ENCODE measurements at places on chromosomes 2 and 18.

- DNase-seq: no peak
Measured at GRCh38 chr2:144085016-144085415, 434.9 kb downstream of the ZEB2 start.

- DNase-seq: peak; percentile 56
Measured at GRCh38 chr18:76875390-76876325, 53.3 kb downstream of the ZNF236 start.

GRCh38 chr2:178008636-178009289 lies 63.8 kb downstream of the PDE11A start:
- no peak for DNase-seq

- DNase-seq: no peak
Measured at GRCh38 chr2:206368933-206369569, 74.3 kb upstream of the ADAM23 start.

DNA sequence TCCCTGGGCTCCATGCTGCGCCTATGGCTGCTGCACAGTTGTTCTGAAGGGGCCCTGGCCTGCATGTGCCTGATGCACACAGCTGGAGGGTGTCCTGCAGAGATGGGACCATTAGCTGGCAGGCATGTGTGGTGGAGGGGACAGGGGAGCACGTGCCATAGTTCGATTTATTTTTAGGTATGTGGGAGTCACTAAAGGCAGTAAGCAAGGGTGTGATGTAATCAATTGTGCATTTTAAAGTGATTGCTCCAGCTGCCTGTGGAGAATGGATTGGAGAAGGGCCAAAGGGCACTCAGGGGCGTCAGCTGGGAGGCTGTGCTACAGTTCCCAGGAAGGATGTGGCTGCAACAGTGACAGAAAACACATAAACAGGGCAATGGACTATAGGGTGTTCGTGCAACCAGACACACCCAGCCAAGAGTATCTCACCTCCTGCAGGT lies 205.1 kb downstream of the ARL4C start:
- DNase-seq: peak; percentile 63

- DNase-seq: no peak
Measured at GRCh38 chr2:175435012-175435411, 253.5 kb upstream of the ATP5MC3 start.

- DNase-seq: no peak
Measured at GRCh38 chr18:76621782-76622495, 126.9 kb upstream of the ZNF516 start.

- no peak for DNase-seq
Measured at GRCh38 chr2:188529710-188530109, 238.0 kb downstream of the GULP1 start.

DNA sequence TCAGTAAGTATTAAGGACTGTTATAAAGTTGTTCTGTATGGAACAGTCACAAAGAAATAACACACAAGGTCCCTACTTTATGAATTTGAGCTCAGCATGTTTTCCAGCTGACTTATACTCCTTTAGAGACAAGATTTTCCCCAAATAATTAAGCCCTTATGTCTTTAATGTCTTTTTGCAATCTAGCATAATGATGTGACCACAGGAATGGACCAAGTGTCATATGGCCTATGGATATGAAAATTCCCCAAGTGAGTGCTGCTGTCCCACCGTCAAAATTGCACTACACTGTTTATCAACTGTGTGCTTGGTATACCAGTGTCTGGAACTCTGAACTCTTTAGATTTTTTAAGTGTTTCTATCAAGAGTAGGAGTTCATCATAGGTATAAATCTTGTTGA lies 369.6 kb downstream of the PID1 start:
- no peak for DNase-seq

DNA sequence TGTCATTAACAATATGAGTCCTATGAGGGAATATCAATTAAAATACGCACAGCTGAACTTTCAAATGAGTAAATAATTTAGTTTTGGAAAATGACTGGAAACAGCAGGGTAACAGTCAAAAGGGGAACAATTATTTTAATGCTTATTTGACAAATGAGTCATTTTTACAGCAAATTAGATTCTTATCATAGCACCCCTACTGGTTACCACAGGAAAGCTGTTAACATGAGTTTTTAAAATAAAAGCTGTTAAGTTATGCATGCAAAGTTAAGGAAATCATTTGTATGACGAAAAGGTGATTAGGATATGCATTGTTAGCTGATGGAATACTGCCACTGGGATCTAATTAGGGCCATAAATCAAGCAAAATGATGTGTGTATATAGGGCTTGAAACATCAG lies 435.1 kb upstream of the MEIS1 start:
- no peak for DNase-seq

- no peak for DNase-seq
Measured at GRCh38 chr2:27832396-27832795, 57.8 kb downstream of the RBKS start.

DNA sequence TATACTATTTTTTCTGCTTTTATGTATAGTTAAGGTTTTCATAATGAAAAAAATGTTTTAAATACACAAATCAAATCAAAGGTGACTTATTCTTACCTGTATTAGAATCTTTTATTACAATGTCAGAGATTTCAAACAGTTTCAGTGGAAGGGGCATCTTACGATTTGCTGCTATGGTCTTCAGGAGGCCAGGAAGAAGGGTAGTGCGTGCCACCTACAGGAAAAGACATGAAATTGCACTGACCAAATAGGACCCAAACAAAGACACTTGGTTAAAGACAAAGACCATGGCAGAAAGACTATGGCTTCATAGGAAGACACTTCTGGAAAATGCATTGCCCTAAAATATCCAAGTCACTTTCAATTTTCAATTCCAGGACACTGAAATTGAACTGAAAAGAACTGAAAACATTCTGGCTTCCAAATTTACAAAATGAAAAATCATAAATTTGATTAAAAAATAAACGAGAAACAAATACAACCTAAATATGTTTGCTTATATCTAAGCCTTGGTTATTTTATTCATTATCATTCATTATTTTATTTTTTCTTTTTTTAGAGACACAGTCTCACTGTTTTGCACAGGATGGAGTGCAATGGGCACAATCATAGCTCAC lies 42.1 kb downstream of the FARSB start:
- peak; percentile 7 for DNase-seq

- DNase-seq: no peak
Measured at GRCh38 chr2:224976629-224977525, 65.4 kb downstream of the DOCK10 start.

DNA sequence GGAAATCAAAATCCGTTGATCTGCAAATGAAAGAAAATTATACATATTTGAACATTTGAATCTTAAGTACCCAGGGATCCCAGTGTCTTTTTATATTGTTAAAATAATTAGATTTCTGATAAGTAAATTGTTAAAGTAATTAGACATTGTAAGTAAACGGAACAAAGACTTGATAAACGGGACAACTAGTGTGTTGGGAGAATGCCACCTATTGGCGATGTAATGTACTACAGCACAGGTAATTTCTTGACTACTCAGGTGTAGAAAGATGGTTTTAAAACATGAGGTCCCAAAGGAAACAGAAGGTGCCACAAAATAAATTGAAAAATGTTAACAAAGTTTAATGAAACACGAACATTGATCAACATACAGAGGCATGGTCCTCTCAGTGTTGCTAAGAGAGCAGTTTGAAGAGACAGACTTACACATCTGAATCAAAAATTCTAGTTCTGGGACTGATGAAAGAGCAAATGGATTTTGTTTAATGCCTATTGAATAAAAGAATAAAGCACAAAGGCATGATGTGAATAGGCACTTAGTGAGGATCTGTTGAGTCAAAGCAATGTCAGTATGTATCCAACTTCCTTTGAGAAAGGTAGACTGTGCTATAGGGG lies 103.4 kb upstream of the RASGRP3 start:
- DNase-seq: peak; percentile 16

- peak; percentile 8 for DNase-seq
Measured at GRCh38 chr2:174340400-174341292, 5.9 kb downstream of the SP9 start.

DNA sequence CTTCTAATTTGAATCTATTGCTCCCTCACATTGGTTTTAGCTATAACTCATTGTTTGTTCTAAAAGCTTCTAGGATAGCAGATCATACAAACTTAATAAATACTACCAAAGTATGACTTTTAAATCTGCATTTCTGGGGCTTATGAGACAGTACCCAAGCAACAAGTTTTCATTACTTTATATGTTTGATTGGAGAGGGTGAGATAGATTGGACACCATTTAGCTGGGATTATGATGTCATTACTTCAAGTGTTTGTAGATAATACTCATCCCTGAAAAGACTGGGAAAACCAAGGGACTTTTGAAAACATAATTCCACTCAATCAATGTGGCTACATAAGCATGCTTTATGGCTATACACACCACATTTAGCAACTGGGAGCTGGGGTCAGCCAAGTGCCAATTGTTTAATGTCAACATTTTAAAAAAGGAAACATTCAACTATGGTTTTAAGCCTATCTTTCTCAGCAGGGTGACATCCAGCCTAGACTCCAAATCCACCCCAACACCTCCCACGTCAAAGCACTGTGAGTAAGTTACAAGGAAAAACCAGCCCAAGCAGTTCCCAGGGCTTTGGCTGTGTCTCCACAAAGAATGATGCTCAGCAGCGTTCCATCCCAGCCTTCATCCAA lies 119.9 kb downstream of the ETAA1 start:
- no peak for DNase-seq

- DNase-seq: no peak
Measured at GRCh38 chr2:81644189-81644588, 1339.6 kb upstream of the LRRTM1 start.

- DNase-seq: no peak
Measured at GRCh38 chr2:33706410-33706809, 107.3 kb upstream of the FAM98A start.

- DNase-seq: no peak
Measured at GRCh38 chr18:15198116-15198389, 450.1 kb downstream of the ANKRD30B start.

DNA sequence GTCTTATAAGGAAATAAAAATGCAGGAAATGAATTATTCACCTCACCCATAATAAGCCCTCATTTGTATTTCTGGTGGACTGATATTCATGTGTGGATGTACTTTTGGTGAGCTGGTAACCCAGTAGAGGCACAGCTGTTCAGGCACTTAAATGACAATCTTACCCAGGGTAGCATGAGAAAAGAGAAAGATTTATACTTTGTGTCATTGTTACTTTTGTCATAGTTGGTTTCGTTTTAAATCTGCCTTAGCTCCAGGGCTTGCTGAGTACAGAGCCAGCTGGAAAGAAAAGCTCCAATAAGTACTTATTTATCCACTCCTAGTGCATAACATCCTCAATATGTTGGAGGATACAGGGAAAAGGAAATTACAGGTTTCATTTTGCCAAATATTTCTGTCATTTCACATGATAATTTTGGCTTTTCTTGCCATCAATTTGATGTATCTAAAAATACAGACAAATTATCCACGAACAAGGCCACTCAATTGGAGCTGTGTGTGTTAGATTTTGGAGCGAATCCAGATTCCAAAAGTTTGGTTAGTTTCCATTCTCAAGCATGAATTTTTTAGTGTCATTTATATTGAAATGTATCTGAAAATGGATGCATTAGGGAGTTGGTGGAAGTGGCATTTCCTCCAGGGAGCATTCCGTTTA lies 1276.1 kb upstream of the FAM98A start:
- no peak for DNase-seq

GRCh38 chr2:238239863-238240756 lies at the start of gene HES6:
TSS of gene HES6 (minus strand) at chr2:238240038. CDS start at chr2:238239905, 133 bp downstream.
- DNase-seq: peak; percentile 83
